ENCODE measurements at places on chromosomes 2 and 18. TPM values are rescaled to one million over a fixed set of nuclear protein-coding genes. Genes with fewer than 3 reads are reported as not detected.

Gene MC4R
- total RNA-seq: not detected

GRCh38 chr2:191864628-191865374 is 17.9 kb upstream of the CAVIN2 start:
- H3K4me1 ChIP-seq: no peaks in the 10 kb centered on the region
- peak overlapping the region; percentile 1 for H3K27ac ChIP-seq
- DNase-seq: no peak
- no peak overlapping the region for H3K4me3 ChIP-seq
- no peaks in the 10 kb centered on the region for H3K27me3 ChIP-seq

DNA sequence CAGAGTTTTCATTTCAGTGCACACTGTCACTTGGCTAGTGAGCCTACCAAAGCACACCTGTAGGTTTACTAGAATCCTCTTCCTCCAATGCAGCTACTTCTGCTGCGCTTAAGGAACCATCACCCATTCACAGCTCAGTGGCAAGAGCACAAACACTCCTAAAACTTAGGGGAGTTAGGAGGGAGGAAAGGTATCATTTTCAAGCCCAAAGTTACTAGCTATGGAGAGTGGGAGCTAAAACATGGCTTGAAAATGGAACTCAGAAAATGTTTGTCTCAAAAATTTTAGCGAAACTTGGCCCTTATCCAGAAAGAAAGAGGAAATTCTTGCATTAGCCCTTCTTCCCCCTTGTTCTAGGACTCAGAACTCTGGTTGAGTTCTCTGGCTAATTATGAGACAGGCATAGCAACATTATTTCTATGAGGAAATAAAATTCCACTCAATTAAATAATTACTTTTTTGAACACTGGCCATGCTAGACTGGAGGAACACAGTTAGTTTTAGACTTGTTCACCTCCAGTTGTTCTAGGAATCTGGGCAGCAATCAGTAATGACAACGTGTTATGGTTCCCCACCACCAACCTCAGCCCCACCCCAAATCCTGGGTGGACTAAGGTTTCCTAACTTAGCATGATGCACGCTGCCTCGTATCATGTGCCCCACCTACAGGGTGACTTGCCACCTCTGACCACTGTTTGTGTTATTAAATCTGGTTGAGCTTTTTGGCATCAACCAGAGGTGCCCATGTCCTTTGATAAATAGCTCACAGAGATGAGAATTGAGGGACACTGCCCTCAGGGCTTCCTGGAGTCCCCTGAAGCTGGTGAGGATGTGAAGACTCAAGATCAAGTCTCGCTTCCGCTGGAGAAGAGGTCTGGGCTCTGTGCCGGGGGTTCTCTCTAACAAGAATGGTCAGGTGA is 32.8 kb downstream of the LPIN2 start:
- peak overlapping the region; percentile 84 for H3K27ac ChIP-seq
- peak overlapping the region; percentile 54 for H3K4me3 ChIP-seq
- H3K36me3 ChIP-seq: no peaks in the 10 kb centered on the region
- DNase-seq: no peak

DNA sequence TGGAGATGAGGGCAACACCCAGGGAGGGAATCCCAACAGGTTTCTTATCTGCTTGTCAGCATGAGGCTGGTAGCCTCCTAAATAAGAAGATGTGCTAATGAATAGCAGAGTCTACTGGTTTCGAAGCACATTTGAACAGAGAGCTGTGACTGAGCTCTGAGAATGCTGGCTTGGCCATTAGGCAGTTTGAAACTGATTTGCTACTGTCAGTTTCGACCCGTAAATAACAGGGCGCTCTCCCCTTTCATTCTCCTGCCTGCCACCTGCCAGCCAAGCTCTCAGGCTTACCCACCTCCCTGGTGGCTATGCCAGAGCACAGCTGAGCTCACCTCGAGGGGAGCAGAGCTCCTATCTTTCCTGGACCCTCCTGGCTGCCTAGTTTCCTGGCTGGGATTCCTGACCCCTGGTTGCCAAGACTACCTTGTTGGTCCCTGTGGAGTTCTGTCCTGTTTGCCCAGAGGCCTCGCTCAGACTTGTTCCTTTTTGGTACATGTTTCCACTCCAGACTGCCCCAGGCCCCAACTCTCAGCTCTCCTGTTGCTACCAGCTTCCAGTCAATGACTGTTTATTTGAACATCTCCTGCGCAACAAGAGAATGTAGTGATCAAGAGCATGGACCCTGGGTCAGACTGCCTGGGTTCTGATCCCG is 102.3 kb upstream of the ALPP start:
- no peak for DNase-seq
- H3K4me3 ChIP-seq: no peak overlapping the region
- no peaks in the 10 kb centered on the region for H3K4me1 ChIP-seq
- H3K27ac ChIP-seq: no peak overlapping the region
- no peaks in the 10 kb centered on the region for H3K27me3 ChIP-seq

- H3K4me1 ChIP-seq: no peaks in the 10 kb centered on the region
- DNase-seq: no peak
- no peak overlapping the region for H3K4me3 ChIP-seq
- H3K27me3 ChIP-seq: no peaks in the 10 kb centered on the region
- no peaks in the 10 kb centered on the region for H3K36me3 ChIP-seq
Measured at GRCh38 chr18:56550121-56550520, 88.3 kb downstream of the TXNL1 start.

DNA sequence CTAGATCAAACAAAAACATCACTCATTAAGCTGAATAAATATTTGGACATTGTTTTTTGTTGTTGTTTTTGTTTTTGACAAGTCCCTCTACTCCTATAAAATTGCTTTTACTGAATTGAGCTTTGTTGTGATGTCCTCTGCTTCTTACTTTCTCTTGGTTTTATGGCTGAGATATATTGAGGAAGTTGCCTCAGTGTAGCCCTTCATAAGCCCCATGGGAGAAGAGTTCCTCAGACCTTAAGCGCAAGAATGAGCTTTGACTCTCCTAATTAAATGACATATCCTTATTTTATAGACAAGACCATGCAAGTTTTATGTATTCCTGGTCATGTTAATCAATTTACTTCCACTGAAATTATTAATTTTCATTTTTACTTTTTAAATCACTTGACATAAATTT is 54.9 kb downstream of the CERKL start:
- H3K4me3 ChIP-seq: no peak overlapping the region
- H3K27me3 ChIP-seq: no peaks in the 10 kb centered on the region
- H3K36me3 ChIP-seq: no peaks in the 10 kb centered on the region
- no peak for DNase-seq
- H3K4me1 ChIP-seq: no peaks in the 10 kb centered on the region

DNA sequence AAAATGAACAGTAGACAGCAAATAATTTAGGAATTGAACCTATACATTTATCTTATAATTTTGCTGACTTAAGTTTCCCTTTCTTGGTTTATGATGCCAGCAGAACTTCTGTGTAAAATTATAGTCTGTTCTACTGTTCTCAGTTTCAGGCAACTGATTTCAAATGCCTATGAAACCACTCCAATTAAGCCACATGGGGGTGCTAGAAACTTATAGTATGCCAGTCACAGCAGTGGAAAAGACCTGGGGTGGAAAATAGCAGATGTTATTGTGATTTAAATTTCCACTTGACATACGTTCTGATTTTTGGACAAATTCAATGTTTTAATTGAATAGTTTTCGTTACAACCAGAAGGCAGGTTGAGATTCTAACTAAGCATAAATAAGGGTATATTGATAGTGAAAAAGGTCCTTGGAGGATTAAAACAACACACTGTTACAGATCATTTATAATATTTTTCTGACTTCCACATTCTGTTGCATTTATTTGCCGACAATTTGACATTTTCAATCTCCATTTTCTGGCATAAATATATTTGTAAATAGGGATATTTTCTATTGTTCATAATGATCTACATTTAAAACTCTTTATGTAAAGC is 61.4 kb downstream of the CPS1 start:
- no peaks in the 10 kb centered on the region for H3K27me3 ChIP-seq
- no peak for DNase-seq
- no peak overlapping the region for H3K4me3 ChIP-seq
- H3K27ac ChIP-seq: no peak overlapping the region
- H3K36me3 ChIP-seq: no peaks in the 10 kb centered on the region

DNA sequence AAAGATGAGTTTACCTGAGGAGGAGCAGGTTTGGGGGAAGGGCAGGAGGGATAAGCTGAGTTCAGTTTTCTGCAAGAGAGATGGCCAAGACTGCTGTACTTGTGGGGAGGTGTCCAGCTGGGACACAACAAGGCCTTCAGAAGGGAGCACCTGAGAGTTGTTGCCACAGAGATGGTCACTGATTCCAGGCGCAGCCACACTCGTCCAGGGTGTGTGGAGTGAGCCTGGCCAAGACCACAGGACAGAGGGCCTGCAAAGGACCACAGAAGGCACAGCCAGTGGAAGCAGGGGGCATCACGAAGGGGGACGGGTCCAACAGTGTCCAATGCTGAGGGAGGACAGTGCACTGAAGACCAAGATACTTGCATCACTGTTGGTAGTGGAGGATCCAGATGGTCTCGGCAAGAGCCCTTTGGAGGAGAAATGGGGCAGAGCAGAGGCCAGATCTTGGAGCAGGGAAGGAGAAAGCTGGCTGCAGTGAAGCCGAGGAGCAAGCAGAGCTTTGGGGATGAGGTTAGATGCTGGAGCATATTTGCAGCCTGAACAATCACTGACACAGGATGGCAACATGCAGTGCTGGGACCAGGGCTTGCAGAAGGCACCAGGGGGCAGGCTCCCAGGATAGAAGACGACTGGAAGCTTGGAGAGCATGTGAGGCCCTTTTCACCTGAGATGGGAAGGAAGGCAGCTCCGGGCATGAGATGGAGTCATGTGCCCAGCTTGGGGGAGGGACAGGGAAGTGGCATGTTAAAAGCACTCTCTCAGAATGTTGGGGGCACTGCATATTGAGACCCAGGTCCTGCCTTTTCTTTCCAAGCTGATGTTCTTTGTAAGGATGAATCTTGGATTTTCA is 214.0 kb downstream of the CYP26B1 start:
- no peaks in the 10 kb centered on the region for H3K4me1 ChIP-seq
- H3K27ac ChIP-seq: no peak overlapping the region
- peak; percentile 37 for DNase-seq
- H3K4me3 ChIP-seq: no peak overlapping the region
- H3K27me3 ChIP-seq: no peaks in the 10 kb centered on the region

DNA sequence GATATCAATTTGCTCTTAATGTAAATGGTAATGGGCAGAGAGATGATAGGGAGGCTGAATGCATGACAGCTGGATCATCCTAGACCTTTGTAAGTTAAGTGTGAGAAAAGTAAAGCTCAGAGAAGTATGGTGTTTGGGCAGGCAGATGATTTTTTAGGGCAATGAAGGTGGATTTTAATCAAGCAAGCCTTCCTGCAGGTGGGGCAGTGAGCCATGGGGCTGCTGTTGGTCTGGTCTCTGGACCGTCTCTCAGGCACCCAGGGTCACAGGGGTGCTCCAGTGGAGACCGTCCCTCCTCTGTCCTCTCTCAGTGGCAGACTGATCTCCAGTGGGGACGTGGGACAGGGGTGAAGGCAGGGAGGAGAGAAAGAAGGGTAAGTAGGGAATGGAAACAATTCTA is 69.8 kb upstream of the STK17B start:
- H3K27me3 ChIP-seq: no peaks in the 10 kb centered on the region
- peak; percentile 46 for DNase-seq
- H3K36me3 ChIP-seq: no peaks in the 10 kb centered on the region
- H3K27ac ChIP-seq: peak overlapping the region; percentile 82
- H3K4me1 ChIP-seq: peaks cover 3% of the 10 kb centered on the region
- no peak overlapping the region for H3K4me3 ChIP-seq

Gene GKN2
- not detected for total RNA-seq

Gene BMP10
- total RNA-seq: not detected
